ENCODE measurements at places on chromosomes 2 and 18.

DNA sequence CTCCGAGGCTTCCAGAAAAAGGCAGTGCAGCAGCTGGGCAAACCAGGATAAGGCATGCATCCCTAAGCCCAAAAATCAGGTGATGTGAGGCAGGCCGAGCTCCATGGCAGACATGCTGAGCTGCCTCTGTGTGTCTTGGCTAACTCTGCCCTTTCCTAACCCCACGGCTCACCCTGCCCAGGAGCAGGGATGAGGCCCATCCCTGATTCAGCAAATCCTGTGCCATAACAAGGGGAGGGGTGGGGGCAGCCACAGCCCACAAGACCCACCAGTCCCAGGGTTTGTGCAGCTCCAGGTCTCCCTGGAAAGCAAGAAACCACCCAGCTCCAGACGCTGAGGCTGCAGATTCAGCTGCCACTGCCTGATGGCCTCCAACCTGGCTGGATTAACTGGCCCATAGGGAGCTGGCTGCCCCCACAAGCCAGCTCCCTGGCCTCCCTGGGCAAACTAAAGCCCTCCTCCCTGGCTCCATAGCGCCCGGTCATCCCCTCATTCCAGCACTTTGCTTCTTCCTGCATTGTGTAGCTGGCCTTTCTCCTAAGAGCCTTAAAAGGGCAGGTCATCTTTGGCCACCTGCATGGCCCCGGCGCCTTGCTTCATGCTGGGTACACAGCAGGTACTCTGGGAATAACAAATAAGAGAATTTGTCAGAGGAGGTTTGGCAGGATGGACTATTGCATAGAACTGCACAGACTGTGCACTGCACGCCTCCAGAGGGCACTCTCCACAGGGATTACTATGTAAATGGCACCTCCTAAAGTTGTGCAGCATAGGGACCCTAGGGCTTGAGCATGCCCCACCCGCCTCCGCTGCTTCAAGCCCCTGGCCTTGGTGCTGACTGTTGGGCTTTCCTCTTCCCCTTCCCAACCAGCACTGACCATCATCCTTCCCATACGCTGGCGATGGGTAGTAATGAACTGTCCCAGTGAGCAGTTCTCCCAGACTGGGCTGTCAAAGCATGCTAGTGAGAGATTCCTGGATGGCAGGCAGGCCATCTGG lies 10.7 kb downstream of the STEAP3 start:
- DNase-seq, result no peak

DNA sequence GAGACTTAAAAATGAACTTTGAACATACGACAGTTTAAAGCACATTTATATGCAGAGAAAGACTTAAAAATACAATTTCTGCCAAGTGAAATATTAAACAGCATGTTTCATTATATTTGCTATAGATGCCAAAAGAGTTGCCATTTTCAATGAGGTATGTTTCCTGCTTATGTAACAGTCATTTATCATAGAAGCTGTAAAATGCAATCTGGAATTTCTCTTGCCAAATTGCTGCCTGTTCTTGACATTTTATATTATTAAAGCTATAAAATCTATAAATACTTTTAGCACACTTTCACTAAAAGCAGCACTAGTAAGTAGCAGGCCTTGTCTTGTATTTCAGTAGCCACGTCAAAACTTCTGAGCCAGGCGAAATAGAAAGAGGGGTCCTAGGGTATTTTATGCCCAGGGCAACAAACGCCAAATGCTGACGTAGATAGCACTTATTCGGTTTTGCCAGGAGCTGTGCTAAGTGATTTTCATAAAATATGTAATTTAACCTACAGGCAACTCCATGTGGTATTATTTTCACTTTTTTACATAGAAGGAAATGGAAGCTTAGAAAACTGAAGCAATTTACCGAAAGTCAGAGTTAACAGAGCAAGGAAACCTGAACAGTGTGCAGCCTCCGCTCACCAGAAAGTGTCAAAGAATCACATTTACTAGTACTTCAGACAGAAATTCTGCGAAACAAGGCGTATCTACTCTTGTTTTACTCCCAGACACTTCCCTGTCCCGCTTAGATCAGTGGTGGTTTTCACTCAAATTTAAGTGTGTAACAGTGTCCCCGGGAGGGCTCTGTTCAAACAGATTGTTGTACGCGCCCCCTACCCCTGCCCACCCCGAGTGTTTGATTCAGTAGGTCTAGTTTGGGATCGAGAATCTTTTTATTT lies 1.2 kb upstream of the CYP20A1 start:
- no peak for DNase-seq

DNA sequence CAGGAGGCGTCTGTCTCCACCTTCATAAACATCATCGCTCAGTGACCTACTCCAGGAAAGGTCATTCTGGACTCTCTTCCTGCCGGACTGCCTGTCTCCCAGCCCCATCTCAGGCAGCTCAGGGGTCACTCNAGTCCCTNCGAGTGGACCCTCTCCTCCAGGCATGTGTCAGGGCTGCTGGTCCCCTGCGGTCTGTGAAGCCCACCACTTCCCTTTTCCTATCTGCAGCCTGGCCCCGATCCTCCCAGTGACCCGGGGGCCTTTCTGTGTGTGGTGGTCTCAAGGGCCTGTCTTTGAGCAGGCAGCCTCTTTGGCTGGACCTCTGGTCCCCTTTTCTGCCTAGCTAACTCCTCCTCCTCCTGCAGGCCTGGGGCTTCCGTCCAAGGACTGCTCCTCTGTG lies 5.9 kb upstream of the PARD6G start:
- DNase-seq, result no peak

GRCh38 chr2:7609556-7609955 lies 692.3 kb downstream of the RNF144A start:
- DNase-seq, result no peak

DNA sequence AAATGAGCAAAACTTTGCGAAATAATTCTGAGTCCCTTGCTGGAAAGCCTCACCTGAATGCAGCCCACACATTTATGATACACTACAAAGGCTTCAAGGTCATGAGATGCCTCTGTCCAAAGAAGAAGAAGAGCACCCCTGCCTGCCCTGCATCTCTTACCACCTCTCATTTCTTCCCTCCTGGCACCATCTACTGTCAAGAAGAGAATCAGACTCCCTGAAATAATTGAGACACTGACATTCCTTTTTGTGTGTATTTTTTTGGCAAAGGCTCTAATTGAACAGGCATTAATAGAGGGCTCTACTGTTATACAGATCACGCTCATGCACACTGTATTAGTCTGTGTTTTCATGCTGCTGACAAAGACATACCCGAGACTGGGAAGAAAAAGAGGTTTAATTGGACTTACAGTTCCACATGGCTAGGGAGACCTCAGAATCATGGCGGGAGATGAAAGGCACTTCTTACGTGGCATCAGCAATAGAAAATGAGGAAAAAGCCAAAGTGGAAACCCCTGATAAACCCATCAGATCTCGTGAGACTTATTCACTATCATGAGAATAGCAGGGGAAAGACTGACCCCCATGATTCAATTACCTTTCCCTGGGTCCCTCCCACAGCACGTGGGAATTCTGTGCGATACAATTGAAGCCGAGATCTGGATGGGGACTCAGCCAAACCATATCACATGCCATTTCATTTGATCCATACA lies 176.3 kb downstream of the ALPK2 start:
- DNase-seq, result no peak

All from LNCaP clone FGC (cell line).